ENCODE measurements at places on chromosomes 3 and 15.

GRCh38 chr15:91231703-91232102 is 131.6 kb downstream of the SV2B start:
- DNase-seq: no peak

DNA sequence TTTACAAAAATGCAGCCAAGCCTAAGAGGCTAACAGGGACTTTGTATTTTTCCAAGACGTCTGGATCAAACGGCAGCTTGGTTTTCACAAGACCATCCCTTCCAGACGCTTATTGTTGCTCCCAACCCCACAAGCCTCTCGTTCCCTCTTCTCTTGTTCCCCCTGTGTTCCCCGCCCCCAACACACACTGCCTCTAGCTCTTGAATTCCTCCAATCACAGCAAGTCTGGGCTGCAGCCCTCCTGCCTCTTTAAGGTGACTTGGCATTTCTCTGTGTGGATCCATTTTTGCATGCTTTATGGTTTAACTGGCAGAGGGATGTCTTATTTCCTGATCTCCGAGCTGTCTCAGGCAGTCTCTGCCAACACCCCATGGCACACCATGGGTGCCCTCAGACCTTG is 182.2 kb downstream of the ABHD5 start:
- DNase-seq: no peak

- DNase-seq: no peak
Measured at GRCh38 chr3:31249545-31249944, 283.2 kb upstream of the STT3B start.

GRCh38 chr15:45780352-45780751 is 145.5 kb downstream of the SQOR start:
- no peak for DNase-seq

GRCh38 chr3:76345878-76346277 is 560.5 kb upstream of the ZNF717 start:
- DNase-seq: no peak

DNA sequence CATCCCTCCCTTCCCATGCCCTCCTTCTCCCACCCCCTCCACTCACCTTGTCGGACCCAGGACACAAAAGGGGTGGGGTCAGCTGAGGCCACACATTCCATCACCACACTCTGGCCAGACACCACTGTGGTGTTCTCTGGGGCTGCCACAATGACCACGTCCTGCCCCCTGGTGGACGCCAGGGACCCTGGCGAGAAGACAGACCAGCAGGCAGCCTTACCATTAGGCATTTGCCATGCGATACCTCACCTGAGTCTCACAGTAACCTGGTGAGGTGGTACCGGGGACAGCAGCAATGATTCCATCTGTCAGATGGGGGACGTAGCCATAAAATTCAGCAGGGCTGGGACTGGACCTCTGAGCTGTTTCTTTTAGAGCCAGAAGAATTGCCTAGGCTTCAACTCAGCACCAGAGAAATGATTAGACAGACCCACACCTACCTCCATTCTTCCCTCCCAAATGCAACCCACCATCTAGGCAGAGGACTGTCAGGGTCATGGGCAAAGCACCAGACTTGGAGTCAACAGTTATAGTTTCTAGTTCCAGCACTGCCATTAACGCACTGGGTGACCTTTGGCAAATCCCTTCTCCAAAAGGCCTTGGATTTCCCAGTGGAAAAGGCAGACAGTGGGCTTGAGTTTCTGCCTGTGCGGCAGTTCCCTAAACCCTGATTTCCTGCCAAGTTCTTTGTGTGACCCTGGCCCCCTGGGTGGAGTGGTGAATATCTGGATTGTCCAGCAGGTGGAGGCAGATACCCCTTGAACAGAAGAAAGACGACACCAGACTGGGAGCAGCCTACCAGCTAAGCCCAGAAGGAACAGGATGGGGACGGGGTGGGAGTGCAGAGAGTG is 21.8 kb downstream of the IGDCC4 start:
- DNase-seq: peak; percentile 51

DNA sequence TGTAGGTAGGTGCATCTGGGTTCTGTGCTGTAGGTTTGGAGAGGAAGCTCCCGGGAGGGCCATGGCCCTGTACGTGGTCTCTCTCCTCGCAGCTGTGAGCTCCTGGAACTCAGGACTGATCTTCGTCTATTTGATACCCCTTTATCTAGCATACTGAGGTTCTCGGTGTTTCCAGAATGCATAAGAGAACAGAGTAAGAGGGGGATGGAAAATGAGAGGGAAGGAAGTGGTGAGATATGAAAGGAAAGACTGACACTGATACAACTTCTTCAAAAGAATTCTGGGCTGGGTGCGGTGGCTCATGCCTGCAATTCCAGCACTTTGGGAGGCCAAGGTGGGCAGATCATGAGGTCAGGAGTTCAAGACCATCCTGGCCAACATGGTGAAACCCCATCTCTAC is 90.7 kb downstream of the CHRD start:
- no peak for DNase-seq

DNA sequence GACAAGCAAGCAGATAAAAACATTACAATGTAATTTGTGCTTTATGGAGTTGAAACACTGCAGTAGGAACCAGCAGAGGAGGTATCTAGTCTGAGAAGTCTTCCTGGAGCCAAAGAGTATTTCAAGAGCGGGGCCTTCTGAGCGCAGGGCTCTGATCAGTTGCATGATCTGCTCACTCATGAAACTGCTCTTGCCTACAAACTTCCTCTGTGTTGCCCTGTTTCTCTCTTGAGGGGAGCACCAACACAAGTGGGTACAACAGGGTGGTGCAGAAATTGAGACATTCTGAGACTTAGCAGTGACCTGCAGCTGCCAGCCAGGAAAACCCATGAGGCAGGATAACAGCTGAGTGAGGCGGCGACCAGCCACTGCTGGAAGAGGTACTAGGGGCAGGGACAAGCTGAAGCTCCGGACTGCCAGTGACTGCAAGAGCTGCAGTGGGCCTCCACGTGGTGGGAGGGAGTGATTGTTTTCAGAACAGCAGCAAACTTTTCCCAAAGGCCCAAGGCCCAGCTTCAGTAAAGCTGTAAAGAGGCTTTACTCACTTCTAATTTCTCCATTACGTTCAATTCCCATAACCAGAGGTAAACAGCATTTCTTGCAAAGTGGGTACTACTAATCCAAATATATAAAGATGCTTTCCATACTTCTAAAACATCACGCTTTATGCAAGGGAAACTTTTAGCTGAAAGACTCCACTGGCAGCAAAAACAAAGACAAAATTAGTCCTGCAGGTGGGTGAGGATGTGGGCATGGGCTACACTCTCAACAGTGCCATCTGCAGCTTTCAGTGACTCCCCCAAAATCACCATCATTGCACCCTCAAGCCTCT is 69.0 kb upstream of the LPP start:
- DNase-seq: no peak

- DNase-seq: no peak
Measured at GRCh38 chr15:45551676-45552075, 29.1 kb upstream of the SLC30A4 start.

- no peak for DNase-seq
Measured at GRCh38 chr3:165696496-165696895, 140.7 kb downstream of the BCHE start.

GRCh38 chr15:35141743-35142471 is 56.8 kb upstream of the NANOGP8 start:
- no peak for DNase-seq

DNA sequence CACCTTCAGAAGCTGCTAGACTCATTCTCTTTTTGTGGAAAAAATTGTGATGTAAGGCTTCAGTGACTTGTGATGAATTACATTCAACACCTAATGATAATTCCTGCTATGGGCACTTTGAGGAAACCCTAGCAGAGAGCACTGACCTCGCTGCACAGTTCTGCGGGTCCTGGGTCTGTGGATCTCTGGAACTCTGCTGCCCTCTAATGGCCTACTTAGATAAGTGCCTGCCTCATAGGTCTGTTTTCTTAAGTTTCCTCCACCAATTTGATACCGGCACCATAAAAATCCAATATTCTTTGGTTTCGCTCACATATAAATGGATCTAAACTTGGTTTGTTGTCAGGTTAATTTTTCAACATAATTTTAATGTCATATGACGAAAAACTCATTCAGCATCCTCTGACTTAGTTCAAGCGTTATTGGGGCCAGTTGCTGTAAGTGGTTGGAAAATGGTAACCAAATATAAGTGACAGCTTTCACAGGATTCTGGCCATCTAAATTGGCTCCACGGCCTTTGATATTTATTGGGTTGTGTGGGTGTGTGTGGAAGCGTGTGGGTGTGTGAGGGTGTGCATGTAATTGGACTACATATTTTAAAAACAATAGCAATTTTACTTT is 10.4 kb downstream of the SLITRK3 start:
- DNase-seq: peak; percentile 52

DNA sequence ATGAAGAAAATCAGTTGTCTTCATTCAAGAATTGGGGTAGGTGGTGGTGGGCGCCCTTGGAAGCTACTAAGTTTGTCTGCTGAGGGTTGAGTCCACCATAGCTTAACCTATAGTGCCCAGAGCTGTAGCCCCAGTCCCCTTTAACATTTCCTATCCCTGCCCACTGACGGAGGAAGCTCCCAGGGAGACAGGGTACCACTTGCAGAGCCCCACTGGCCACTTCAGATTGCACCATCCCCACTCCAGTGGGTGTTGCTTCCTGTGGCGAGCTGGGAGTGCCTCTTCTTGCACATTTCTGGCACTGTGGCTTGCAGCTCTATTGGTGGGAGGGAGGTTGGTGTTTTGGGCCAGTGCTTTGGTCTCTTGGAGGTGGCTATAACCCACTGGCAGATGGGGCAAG is 2.7 kb downstream of the PXYLP1 start:
- DNase-seq: no peak

DNA sequence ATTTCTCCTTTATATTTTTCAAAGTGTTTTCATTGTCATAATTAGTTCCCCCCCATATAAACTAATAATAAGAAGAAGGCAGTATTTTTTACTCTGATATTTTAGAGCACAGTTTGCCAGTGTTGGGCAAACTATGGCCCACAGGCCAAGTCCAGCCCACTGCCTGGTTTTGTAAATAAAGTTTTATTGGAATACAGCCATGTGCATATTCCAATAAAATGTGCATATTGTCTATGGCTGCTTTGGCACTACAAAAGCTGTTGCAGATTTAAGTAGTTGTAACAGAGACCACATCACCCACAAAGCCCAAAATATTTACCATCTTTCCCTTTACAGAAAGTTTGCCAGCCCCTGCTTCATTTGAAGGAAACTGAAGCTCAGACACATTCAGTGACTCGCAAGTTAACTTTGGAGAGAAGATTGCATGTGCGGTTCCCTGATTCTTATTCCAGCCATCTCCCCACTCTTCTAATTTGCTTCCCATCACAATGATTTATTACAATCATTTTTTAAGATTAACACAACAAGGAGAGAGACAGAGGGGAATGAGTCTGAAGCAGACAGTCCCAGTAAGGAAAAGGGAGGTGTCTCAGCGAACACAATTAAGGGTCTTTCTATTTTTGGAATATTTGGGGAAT is 48.9 kb downstream of the RFTN1 start:
- no peak for DNase-seq

GRCh38 chr3:54814224-54814623 is 113.6 kb downstream of the LRTM1 start:
- DNase-seq: no peak

DNA sequence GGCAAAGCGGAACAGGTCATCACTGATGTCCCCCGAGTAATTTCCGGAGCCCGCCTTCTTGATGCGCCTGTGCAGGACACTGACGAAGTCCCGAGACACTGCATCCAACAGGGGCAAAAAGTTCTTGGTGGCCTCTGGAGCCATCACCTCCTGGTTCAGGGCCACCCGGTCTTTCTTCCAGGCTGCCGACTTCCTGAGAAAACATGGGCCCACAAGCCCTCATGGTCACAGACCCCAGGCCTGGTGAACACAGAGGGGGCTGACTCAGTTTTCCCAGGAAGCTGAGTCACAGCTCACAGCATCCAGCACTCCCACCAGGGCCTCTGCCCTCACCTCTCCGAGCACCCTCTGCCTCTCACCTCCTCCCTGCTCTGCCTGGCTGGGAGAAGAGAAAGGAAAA is 22.4 kb downstream of the CYP11A1 start:
- DNase-seq: no peak

DNA sequence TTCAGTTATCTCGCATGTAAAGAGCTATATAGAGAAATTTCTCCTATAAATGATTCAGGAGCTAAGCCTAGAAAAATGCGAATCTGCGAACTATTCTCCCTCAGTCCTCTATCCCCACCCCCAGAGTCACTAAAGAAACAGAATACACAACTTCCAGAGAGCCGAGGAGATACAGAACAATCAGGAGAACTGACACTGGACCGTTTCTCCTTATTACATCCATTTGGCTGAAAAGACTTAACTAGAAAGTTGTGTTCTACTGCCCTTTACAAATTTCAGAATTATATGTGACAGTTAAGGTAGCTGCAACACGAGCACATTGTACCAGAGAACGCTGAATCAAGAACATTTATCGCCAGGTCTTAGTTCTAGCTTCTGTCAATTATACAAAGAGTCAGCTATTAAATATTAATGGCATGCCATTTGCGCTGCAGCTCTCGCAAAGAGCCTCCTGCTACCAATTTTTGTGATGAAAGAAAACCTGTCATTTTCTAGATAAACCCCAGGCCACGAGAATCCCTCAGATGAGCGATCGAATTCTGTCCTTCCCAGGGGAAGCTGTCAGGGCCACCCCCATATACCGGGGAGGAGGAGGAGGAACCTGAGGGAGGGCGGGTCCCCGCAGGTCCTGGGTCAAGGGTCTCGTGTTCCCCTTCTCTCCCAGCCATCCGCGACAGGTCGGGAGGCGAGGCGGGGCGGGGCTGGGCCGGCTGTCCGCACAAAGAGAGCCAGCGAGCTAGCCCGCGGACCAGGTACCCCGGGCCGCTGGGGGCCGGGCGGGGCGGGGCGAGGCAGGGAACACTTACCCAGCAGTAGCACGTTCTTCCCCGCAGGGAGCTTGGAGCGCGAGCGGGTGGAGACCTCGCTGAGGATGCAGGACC is 878 bp downstream of the DYNC1LI1 start:
- DNase-seq: no peak

DNA sequence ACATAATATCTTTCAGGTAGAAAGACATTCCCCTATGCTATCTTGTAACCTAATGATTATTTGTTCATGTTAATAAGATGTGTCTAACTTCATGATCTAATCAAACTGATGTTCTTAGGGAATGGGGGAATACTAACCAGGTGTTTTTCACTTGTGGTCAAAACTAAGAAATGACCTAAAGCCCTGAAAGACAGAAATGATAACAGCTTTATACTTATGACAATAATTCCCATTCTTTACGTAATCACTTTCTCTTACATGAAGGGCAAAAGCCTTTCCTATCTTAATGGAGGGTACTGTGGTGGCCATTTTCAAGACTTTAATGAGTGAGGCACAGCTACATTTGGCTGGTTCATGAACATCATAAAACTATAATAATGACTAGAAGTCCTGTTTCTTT is 33.9 kb upstream of the MEIS2 start:
- DNase-seq: no peak

DNA sequence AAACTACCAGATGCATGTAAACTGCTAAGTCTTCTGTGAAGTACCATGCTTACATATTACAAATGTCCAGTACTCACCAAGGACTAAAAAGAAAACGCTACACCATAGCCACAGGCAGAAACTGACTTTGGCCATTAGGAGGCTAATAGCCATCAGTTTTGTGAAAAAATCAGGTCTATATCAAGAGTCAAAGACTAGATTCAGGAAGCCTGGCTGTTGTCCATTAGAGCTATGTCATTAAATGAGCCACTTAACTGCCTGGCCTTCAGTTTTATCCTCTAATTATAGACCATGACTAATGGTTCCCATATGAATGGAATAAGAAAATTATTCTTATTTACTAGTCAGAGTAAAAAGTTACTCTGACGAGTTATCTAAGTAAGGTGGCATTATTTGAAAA is 144.1 kb downstream of the VPS13C start:
- DNase-seq: no peak

GRCh38 chr3:3813013-3813412 is 13.8 kb downstream of the LRRN1 start:
- no peak for DNase-seq
